Fibroblast of upper back skin (primary cell): ENCODE measurements at places on chromosomes 5 and 9.

- DNase-seq = no peak
These were observed 104.6 kb upstream of the BOD1 start for GRCh38 chr5:173720953-173721600.

GRCh38 chr5:129904102-129904666, at the start of gene CHSY3:
Gene CHSY3, plus strand, starts transcription at chr5:129904465.
- peak; percentile 78 for DNase-seq

DNA sequence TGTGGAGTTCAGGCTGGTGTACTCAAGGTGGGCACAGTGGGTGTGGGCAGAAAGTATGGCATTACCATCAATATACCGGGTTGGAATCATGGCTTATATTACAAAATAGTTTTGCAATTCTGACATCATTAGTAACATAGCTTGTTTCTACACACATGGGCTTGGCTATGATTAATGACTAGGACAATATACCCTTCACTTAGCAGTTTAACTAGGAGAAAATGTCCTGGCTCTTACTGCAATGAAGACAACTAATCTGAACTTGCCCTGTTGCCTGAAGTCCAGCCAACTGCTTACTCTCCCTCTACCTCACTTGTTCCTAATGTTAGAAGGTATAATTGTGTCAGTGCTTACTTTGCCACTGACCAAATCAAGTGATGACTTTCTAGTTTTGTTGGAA, 612.5 kb downstream of the EFNA5 start:
- DNase-seq = no peak

DNA sequence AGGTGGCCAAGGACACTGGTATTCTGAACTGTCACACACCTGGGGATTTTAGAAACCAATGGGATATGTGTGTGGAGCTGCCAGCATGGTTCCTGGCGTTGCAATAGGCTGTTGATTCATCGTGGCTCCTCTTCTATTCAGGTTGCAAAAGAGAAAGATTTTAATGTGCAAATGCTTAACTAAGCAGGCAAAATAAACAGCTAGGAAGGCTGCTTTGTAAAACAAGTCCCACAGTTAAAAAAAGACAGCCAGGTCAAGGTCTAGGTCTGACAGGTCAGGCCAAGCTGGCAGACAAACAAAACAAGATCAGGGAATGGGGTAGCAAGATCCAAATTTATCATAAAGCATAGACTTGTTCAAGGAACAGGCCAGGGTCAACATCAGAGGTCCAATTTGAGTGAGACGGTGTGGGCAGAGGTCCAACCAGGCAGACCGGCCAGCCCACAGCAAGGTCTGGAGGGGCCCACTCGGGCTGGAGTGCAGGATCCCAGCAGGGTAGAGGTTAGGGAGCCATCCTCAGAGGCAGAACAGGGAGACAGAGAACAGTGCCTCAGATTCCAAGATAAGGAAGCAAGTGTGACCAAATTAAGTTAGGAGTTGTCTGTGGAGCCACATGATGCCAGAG, 45.6 kb downstream of the SUB1 start:
- DNase-seq = no peak

DNA sequence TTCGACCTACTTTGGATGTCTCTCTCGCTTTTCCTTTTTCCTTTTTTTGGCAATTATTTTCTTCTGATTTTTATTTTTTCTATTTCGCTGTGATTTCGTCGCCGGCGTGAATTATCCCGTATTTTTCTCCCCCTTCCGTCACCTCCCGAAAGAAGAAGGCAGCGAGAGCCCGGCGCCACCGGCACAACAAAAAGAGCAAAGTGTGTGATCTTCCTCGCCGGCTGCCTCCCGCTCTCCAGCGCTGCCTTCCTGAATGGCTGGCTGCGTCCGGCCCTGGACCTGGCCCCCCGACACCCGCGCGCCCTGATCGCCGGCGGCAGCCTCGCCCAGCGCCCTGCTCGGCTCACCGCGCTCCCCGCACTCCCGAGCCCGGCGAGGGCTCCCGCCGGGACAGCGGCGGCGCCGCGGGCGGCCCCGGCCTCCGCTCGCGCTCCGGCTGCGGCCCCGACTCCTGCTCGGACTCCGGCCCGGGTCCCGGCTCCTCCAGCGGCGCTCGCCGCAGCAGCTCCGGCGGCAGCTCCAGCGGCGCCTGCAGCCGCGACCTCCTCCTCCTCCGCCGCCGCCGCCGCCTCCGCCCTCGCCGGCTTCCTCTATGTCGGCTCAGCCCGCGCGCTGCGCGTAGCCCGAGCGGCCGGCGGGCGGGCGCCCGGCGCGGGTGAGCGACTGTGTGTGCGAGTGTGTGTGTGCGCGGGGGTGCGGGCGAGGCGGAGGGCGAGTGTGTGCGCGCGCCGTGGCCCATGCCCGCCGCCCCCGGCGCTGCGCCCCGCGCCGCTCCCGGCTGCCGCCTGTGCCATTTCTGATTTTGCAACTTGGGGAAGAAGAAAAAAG, 960 bp downstream of the NR2F1 start:
- DNase-seq = peak; percentile 63
